ENCODE measurements at places on chromosomes 16 and 17.

DNA sequence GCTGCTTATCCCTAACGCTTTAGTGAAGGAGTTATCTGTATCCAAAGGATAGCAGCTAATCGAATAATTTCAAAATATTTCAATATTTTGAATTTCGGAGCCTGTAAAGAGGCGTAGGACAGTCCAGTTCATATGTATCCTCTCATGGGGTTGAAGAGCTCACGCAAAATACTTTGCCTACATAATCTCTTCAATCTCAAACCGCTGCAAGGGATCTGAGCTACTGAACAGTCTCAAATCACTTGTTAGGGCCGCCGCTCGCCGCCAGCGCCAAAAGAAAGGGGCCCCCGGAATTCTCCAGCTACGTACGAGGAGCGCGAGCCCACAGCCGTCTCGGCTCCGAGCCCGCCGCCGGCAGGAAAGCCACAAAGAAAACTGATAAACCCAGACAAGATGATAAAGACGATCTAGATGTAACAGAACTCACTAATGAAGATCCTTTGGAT, 601 bp upstream of the RFWD3 start:
- no peak for DNase-seq

DNA sequence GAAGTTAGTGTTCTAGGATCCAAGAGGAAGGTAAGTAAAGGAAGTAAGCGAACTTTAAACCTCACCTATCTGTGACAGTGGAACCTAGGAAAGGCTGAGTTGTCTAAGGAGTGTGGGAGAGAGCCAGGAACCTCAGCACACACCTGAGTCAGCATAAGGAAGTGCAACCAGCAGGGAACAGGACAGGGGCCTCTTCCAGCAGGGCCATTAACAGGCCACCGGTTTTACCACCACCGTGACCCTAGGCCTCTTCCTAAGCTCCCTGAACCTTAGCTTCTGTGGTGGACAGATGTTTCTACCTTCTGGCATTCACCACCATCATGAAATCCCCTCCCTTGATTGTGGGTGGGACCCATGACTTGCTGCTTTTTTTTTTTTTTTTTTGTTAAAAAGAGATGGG, 26.7 kb upstream of the GPATCH8 start:
- DNase-seq, result no peak

DNA sequence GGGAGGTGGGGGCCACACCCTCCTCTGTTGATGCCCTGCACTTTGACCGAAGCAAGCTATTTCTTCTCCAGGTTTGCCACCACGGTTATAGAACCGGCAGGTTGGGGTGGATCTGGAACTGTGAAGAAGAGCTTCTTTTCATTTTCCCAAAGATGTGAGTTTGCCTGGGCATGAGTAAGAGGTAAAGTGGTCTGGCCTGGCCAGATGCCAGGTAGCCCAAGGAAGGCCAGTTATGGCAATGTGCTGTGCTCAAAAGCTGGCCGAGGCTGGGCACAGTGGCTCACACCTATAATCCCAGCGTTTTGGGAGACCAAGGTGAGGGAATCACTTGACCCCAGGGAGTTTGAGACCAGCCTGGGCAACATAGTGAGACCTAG, 18.7 kb downstream of the ATP6V0D1 start:
- no peak for DNase-seq

GRCh38 chr17:38702166-38702915, 2.7 kb upstream of the MLLT6 start:
- peak; percentile 86 for DNase-seq

GRCh38 chr17:13405807-13406206, 195.9 kb downstream of the HS3ST3A1 start:
- no peak for DNase-seq

DNA sequence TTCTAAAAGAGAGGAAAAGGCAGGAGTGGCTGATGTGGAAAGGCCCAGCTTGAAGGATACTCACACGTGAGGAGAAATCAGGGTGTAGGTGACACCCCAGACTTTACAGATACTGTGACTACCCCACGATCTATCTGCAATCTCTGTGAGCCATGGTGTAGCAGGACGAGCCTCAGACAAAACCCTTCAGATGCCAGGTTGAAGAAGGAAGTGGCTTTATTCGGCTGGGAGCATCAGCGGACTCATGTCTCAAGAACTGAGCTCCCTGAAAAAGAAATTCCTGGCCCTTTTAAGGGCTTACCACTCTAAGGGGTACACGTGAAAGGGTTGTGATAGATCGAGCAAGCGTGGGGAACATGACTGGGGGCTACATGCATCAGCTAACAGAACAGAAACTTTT, 4.7 kb upstream of the SLC6A4 start:
- DNase-seq, result no peak

DNA sequence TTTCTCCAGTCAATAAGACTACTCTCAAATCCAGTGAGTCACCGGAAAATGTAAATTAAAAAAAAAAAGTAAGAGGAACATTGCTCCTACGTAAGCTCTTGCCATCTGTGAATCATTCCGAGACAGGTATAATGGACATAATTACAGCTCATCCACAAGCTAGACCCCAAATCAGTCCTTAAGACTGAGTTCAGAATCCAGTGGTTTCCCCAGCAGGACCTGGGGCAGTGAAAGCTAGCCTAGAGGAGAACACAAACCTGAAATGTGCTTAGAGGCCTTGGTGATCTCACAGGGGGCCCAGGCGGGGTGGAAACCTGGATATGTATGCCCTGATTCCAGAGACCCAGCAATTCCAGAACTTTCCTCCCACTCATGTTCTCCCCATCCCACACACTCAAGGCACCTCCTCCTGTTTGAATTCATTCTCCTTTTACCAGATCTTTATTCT, 132.0 kb downstream of the COPRS start:
- no peak for DNase-seq

DNA sequence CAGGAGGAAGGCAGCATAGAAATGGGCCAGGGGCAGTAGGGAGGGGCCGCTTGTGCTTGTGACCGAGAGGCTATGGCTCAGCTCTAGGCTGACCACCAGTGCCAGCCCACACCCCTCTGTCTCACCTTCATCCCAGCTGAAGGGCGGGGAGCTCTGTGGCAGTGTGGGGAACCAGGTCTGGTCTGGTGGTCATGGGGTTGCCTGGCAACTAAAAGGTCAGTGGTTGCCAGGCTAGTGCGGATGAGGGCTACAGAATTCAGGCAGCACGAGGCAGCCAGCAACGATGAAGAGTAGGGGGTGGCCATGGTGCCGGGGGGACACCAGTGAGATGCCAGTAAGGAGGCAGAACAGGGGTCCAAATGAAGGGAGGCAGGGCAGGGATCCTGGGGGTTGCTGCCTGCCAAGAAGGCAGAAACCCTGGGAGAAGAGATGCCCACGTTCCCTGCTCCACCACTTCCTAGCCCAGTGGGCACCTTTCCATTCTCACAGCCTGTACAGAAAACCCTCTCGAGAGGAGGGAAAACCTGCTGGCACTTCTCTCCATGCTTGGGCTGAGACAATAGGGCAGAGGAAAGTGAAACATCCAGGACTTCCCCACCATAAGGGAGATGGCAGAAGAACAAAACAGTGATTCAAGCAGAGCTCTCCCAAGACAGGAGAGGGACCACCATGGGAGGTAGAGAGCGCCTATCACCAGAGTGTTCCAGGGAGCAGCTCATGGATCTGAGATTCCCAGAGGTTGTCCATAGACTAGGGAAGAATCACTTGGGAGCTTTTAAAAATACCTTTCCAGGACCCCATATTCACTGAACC, 39.7 kb downstream of the SRCIN1 start:
- DNase-seq, result no peak

GRCh38 chr17:68878226-68878885, 76.8 kb downstream of the ABCA8 start:
- no peak for DNase-seq

DNA sequence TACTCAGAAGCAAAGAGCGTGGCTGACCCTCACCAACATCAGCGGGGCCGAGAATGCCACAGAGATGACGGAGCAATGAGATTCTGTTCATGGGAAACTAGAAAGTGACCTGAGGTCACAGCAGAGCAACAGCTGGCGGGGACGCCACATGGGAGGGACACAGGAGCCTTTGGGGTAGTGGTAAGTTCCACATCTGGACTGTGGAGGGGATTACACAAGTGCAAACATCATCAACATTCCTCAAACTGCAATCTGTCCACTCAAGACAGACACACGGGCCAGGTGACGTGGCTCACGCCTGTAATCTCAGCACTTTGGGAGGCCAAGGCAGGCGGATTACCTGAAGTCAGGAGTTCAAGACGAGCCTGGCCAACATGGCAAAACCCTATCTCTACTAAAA, 11.2 kb downstream of the HAGH start:
- DNase-seq, result no peak

GRCh38 chr17:57078274-57078673, 6.8 kb upstream of the AKAP1 start:
- DNase-seq, result no peak

DNA sequence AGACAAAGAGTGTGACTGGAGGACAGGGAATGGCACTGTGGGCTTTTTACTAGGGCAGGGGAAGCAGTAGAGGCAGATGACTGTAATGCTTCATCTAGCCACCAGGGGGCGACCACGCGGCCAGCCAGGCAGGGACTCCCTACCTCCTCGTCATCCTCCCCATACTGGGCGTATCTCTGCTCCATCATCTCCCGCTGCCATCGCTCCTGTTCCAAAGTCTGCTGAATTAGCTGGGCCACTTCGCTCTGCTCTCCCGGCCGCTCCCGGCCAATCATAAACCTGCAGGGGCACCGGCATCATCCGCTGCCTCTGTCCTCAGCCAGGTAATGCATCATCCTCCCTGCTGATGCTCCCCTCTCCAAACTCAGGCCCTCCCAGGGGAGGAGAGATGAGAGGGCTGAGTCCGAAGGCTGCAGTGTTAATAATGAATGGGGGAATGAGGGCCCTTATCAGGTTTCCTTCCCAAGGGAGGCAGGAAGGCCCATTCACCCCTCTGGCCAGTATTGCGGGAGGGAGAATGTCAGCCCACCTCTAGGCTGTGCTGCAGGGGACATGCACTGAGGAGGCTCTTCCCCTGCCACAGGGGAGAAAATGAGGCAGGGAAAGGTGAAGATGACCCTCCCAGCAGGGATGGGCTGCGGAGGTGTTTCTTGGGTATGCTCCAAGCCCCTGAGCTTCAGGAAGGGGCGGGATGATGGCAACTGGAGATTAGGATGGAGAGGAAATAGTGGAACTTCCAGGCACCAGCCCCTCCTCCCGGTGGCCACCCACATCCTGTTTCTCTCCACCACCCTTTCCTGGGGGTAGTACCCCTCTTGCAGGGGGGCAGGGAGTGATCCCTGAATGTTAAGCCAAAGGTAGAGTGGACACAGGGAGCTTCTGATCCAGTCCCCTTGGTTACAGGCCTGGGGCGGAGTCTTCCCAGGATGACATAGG, 10.3 kb upstream of the SAMD14 start:
- peak; percentile 66 for DNase-seq

DNA sequence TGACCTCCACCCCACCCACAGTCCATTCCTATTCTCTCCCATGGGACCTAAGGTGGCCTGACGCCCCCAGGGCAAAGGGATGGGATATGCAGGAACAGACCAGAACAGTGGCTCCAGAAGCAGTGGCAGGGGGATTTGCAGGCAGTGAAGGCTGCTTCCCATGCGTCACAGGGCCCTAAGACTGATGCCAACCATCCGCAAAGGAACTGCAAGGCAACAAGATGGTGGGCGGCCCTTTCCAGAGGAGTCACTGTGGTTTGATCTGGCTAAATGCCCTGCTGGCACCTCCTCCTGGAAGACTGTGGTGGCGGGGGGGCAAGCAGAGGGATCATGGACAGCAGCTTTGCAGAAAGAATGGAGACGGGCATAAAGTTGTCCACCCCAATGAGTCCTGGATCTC, 4.4 kb upstream of the SLC39A11 start:
- DNase-seq, result no peak

DNA sequence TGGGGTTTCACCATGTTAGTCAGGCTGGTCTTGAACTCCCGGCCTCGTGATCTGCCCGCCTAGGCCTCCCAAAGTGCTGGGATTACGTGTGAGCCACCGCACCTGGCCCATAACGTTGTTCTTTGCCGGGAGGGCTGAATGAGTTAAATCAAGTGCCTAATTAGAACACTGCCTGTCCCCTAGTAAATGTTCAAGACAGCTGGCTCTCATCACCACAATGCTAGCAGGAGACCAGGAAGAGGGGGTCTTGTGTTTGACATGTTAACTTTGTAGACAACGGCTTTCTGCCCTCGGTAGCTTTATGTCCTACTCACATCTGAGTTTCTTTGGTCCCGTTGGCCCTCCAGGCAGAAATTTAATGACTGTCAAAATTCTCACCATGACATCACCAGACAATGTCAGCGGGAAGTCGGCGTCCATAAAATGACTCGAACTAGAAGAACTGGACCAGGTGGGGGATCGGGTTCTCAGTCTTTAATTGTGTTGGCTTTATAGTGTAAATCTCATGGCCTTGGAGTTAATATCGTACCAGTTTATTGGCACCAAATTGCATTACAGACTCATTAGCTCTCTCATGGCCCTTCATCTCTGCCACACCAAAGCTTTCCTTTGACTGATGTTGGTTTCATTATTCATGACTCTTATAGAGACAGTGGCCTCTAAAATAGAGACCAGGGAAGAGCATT, 11.4 kb upstream of the ITPRIPL2 start:
- DNase-seq, result no peak

DNA sequence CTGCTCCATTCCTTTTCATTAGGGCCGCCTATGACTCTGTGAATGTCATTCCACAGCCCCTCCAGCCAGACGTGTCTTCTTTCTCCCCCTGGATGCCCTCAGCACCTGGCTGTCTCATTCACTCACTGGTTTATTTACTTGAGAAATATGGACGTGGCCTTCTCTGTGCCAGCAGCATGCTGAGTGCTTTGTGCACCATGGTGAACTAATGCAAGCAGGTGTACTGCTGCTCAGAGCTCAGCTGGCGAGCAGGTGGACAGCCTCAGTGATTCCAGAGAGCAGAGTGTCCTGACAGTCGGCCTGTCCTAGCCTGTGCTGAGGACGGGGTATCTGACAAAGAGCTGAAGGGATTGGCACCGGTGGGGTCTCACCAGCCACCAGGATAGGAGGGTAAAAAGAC, 96.7 kb downstream of the GNAO1 start:
- no peak for DNase-seq

DNA sequence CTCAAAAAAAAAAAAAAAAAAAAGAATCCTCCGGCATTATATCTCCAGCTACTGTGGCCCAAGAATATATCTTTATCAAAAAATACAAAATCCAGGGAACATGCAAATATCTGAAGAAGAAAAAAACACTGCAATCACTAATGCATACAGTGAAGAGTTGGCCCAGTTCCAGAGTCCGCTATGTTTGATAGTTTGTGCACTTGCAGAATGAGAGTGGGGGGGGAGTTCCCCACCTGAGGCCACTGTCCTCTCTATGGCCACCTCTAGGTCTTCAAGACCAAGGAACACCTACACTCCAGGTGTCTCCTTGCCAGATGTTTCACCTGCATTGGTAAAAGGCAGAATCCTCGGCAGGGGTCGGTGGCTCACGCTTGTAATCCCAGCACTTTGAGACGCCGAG, 4.0 kb downstream of the ZNF785 start:
- DNase-seq, result no peak

- DNase-seq, result no peak
Measured at GRCh38 chr17:56505154-56505756, 88.2 kb upstream of the NOG start.

Measured in stimulated activated naive CD4-positive, alpha-beta T cell treated with Interleukin-2 at 50 U/mL for 16 hours (primary cell).